Large intestine (tissue), 12 donors: ENCODE measurements at places on chromosomes 13 and 19. TPM values are rescaled to one million over a fixed set of nuclear protein-coding genes. Genes with fewer than 3 reads are reported as not detected.
A peak's percentile ranks its signal among the peaks of the same experiment; 100 is the strongest.

The SLC17A7 gene
- 0.19 TPM for polyA plus RNA-seq

The LRG1 gene
- polyA plus RNA-seq = 2.2 TPM

The C19orf18 gene
- 1.2 TPM for polyA plus RNA-seq

The PSG1 gene
- polyA plus RNA-seq = 0.06 TPM

The MYPOP gene
- polyA plus RNA-seq = 8.9 TPM

DNA sequence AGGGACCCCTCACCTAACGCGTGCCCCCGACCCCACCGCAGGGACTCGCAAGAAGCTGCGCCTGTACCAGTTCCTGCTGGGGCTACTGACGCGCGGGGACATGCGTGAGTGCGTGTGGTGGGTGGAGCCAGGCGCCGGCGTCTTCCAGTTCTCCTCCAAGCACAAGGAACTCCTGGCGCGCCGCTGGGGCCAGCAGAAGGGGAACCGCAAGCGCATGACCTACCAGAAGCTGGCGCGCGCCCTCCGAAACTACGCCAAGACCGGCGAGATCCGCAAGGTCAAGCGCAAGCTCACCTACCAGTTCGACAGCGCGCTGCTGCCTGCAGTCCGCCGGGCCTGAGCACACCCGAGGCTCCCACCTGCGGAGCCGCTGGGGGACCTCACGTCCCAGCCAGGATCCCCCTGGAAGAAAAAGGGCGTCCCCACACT, 4.7 kb upstream of the MYBPC2 start:
- peak; percentile 91 for DNase-seq

GRCh38 chr13:29136341-29136740, 316.2 kb downstream of the MTUS2 start:
- no peak for DNase-seq

- DNase-seq = no peak
Measured at GRCh38 chr13:79382545-79383275, 23.3 kb downstream of the RBM26 start.

- DNase-seq = no peak
Measured at GRCh38 chr19:11019824-11020223, 59.0 kb downstream of the SMARCA4 start.

GRCh38 chr13:63910511-63910910, 2494.9 kb upstream of the PCDH20 start:
- peak; percentile 2 for DNase-seq

GRCh38 chr19:33503433-33504057, 18.0 kb downstream of the PEPD start:
- no peak for DNase-seq

DNA sequence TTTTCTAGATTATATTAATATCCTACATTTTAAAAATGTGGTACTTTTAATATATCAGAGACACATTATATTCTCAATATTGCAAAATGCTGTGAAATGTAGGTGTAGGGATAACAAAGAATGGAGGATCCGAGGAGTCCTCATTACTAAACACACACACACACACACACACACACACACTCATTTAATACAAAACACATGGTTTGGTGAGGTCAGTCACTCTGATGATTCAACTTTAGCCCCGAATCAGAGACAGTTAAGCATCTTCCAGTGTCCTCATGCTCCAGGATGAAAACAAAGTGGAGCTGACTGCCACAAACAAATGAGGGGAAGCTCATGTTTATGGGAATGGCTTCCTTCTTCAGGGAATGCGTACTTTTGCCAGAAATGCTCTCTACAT, 147.5 kb downstream of the CYSLTR2 start:
- DNase-seq = no peak

GRCh38 chr13:20782116-20782708, 8.5 kb upstream of the EEF1AKMT1 start:
- DNase-seq = no peak

DNA sequence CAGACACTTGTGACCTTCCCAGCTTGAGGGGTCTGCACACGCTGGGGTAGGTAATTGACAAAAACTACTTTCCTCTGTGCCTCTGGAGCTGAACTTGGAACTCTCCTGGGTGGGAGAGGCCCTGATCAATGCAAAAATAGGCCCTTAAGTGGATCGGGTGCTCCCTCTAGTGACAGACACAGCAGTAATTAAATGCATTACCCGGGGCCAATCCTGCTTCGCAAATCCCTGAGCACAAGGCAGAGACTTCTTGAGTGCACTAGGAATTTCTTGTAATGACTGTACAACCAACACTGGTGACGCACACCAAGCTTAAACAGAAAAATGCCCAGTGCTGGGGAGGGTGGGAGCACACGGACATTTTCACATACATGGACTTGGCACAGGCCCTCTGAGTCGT, 10.6 kb upstream of the UBE2S start:
- DNase-seq = peak; percentile 72

- DNase-seq = no peak
Measured at GRCh38 chr19:33022472-33023116, 42.1 kb downstream of the RHPN2 start.

GRCh38 chr19:29845574-29846176, 33.9 kb downstream of the CCNE1 start:
- DNase-seq = no peak

- no peak for DNase-seq
Measured at GRCh38 chr19:30136611-30137195, 194.7 kb downstream of the URI1 start.
